Motor neuron (in vitro differentiated cells): ENCODE measurements at places on chromosomes 6 and 20. TPM values are rescaled to one million over a fixed set of nuclear protein-coding genes. Genes with fewer than 3 reads are reported as not detected.

Gene AIF1
- not detected in 2 replicates for total RNA-seq

DNA sequence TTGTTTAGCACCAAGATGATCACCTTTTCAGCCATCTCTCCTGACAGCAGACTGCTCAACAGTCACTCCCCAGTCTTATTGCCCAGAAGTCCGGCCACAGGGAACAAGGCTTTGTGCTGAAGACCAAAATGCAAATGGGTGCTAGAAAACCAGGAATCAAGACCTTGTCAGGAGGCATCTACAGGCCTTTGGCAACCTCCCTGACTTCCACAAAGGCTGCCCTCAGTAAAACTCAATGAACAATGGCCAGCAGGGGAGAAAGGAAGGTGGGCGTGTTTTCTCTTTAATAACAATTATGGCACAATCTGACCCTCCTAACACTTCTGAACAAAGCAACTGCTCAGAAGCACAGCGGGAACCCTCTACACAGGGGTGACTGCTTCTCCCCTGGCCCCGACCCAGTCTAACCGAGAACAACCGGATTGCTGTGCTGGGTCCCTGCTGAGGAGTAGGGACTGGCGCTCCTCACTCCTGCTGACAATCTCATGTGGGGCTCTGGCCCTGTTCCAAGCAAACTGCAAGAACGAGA, 41.6 kb downstream of the PLCG1 start:
- peak; percentile 43 for ATAC-seq

DNA sequence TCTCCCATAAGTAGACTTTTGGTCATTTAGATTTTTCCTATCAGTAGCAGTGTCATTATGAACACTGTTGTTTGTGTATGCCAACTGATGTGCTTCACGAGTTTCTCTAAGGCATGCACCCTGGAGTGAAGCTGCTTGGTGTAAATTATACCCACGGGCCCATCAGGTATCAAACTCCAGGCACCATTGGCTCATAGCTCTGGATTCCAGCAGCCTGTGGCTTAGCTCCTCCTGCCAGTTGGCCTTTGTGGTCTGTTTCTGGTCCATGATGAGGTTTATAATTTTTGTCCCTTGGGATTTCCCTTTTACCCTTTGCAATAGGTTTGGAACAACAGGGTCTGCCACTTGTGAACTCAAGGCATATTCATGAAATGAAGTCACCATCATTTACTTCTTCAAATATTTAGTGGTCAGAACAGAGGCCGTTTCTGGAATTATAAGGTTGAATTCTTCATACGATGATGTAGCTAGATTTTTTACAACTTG, 350.5 kb downstream of the PRL start:
- no peak for ATAC-seq

DNA sequence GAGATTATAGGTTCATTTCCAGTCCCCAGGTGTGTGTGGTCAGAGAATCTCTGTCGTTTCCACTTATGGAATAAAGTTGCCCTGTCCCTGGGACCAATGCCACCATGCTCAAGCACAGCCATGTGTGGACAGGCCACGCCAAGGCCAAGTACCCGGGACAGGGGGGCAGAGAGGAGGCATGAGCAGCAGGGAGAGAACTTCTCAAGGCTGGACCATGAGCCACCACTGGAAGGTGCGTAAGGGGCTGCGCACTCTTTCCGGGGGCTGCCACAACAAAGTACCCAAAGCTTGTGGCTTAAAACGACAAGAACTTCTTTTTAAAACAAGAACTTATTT, 209.2 kb upstream of the KCNQ5 start:
- ATAC-seq: no peak

Gene VSX1
- 0.44 and 0.54 TPM in 2 replicates for total RNA-seq
